ENCODE measurements at places on chromosomes 13 and 19.
A peak's percentile ranks its signal among the peaks of the same experiment; 100 is the strongest.

DNA sequence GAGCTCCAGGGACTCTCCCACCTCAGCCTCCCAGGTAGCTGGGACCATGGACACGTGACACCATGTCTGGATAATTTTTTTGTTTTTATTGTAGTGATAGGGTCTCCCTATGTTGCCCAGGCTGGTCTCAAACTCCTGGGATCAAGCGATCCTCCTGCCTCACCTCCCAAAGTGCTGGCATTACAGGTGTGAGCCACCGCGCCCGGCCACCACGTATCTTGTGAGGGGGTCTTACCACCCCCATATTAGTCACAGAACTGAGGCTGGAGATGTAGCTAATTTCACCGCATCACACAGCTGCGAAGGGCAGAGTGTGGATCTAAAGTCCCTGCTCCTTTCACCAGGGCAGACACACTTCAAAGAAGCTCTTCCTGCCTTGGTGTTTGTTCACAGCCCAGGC lies 211.8 kb upstream of the SOX1 start:
- no peak for DNase-seq

DNA sequence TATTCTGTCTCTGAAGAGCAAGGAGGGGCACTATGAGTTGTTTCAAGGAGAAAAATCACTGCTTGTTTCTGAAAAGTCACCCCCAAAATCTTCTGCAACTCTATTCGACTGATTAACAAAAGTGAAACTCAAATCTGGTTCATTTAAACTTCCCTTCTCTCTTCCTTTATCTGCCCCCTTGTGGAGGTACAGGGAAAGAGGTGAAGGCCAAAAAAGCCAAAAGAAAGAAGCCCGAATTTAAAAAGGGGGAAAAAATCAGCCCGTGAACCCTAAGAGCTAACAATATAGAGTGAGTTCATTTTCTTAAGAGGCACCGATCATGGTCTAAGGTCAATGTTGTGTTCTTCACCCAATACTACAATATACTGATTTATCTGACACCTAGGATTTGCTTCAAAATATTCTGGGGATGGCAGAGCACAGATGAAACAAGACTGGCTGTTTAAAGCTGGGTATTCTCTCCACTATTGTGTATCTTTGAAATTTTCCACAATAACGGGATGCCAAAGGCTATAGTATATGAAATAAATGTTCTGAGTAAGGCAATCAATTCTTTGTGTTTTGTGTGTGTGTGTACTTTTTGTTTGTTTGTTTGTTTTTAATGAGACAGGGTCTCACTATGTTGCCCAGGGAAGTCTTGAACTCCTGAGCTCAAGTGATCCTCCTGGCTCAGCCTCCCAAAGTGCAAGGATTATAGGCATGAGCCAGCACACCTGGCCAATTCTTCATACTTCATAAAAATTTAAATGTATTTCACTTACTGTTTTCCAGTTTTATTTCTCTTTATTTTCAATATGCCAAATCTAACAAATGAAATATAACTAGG lies 55.0 kb upstream of the EEF1AKMT1 start:
- peak; percentile 44 for DNase-seq

DNA sequence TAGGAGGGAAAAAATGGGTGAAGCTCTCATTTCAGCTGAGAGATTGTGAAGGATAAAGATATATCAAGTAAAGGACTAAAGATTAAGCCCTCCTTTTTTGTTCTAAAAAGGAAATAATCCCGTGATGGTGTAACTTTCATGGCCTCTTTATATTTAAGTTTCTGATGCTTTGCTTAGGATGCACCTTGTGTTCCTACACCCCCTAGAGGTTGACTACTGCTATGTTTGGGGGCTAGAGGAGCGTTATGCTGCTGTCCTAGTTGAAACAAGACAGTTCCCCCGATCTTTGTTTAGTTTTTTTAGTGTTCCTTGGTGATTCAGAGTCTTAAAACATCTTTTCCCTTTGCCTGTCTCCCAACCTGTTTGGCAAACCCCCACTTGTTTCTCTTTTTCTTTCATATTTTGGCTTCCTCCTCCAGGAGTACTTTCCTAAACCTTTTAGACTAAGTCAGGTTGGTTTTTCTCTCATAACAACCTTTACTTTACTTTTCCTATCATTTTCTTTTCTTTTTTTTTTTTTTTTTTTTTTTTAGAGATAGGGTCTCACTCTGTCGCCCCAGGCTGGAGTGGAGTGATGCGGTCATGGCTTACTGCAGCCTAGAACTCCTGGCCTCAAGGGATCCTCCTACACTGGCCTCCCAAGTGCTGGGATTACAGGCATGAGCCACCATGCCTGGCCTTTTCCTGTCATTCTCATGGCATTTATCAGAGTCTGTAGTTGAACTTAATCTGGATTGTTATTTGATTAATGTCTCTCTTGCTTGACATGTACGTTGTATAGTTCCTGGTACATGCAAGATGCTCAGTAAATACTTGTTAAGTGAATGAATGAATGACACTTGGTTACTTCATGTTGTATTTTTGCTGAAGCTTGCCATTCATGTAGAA lies 2.8 kb downstream of the UBA2 start:
- DNase-seq = peak; percentile 14

DNA sequence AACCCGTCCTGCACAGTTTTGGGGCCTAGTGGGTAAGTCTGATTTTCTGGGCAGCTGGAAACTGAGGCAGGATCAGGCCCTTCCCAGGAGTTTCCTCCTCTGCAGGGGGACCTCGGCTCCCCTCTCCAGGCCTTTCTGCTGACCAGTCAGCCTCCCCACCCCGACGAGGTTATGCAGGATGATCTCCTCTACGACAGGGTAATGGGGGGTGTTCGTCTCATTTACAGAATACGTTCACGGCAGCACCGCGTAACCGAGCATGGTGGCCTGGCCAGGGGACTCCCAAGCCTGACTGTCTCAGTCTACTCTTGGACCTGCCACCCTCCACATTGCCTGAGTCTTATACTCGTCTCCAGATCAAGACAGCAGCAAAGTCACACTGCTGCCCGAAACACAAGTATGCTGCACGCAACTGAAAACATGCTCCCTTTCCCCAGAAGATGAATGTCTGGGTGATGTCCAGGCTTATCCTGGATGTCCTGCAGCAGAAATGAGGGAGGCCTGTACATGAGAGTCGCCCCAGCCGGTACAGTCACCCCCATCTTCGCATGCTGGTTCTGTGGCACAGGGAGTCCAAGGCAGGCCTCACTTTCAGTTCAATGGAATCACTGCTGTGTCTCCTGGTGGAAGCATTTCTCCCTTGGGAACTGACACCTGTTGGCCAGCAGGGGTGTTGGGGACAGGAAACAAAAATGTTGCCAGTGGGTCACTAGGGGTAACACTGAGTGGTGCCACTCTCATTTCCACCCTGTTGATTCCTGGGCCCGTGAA lies 120.8 kb downstream of the SOX1 start:
- no peak for DNase-seq

- no peak for DNase-seq
Observed at GRCh38 chr13:106722620-106723019, 154.7 kb upstream of the ARGLU1 start.

DNA sequence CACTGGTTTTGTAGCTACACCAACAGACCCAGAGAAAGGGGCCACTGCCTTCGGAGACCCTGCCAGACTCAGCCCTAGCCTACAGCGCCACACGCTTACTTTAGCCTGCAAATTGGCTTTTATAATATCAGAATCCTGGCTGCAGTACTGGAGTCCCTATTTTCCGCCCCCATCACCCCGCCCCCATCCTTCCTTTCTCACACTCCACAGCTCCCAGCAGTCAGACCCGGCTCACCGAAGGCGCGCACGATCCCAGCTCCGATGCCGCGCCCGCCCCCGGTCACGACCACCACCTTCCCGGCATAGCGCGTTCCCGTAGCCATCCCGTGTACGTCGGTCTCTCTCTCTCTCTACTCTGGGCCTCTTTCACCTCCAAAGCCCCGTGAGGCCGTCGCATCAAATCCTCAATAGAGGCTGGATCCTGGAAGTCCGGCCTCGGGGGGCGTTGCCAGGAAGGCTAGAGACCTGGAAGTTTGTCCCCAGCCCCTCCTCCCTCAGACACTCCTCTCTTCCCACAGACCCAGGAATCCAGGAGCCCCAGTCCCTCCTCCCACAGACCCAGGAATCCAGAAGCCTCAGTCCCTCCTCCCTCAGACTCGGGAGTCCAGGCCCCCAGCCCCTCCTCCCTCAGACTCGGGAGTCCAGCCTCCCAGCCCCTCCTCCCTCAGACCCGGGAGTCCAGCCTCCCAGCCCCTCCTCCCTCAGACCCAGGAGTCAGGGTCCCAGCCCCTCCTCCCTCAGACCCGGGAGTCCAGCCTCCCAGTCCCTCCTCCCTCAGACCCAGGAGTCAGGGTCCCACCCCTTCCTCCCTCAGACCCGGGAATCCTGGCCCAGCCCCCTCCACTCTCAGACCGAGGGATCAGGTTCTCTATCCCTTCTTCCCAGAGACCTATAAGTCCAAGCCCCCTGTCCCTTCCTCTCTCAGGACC lies at the start of gene HSD17B14:
Gene HSD17B14 (minus strand): TSS at position 403 of the 929 bp plus-strand sequence. CDS start 80 bp downstream, at position 323.
- no peak for DNase-seq

- no peak for DNase-seq
Observed at GRCh38 chr13:111296417-111296816, 24.0 kb upstream of the TEX29 start.
